ENCODE measurements at places on chromosomes 7 and 10. TPM values are rescaled to one million over a fixed set of nuclear protein-coding genes. Genes with fewer than 3 reads are reported as not detected.

The NCF1 gene
- total RNA-seq: not detected

DNA sequence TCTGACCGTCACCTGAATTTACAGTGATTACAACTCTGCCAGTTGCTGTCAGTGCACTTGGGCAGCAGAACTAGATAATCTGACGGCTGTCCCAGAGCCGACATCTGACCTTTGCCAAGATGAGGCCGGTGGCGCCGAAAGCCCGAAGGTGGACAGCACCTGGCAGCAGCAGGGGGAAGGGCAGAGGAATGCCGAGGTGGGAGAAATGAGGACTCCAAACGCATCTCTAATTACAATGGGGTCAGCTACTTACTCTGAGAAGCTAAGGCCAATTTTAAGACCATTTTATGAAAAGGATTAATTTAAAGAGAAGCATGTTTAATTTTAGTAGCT, 33.8 kb downstream of the TRIM8 start:
- no peak for DNase-seq

The BICC1 gene
- 70.2 TPM for total RNA-seq

The ELMO1 gene
- not detected for total RNA-seq

DNA sequence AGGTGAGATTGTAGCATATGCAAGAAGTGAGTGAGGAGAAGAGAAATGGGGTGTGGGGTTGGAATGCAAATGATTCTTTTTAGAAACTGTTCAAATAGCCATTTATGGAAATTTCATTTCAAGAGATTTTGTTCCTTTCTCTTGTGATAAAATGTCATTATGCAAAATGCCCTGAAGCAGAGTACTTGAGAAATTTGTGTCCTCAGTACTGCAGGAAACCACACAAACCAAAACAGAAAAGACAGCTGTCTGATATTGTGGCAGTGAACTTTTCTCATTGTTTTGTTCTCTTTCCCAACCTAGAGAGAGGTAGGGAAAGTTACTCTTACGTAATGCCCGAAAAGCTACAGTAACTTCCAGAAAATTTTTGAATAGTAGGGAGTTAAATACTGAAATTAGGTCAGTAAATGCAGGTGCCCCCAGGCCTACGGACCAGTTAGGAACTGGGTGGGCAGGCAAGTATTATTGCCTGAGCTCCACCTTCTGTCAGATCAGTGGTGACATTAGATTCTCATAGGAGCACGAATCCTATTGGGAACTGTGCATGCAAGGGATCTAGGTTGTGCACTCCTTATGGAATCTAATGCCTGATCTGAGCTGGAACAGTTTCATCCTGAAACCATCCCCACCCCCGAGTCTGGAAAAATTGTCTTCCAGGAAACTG, 34.0 kb downstream of the DLD start:
- no peak for DNase-seq

Data from Calu3 (cell line).